ENCODE measurements at places on chromosomes 7 and 10.

GRCh38 chr10:80152820-80153219 is 20.3 kb downstream of the PLAC9 start:
- DNase-seq, result no peak

DNA sequence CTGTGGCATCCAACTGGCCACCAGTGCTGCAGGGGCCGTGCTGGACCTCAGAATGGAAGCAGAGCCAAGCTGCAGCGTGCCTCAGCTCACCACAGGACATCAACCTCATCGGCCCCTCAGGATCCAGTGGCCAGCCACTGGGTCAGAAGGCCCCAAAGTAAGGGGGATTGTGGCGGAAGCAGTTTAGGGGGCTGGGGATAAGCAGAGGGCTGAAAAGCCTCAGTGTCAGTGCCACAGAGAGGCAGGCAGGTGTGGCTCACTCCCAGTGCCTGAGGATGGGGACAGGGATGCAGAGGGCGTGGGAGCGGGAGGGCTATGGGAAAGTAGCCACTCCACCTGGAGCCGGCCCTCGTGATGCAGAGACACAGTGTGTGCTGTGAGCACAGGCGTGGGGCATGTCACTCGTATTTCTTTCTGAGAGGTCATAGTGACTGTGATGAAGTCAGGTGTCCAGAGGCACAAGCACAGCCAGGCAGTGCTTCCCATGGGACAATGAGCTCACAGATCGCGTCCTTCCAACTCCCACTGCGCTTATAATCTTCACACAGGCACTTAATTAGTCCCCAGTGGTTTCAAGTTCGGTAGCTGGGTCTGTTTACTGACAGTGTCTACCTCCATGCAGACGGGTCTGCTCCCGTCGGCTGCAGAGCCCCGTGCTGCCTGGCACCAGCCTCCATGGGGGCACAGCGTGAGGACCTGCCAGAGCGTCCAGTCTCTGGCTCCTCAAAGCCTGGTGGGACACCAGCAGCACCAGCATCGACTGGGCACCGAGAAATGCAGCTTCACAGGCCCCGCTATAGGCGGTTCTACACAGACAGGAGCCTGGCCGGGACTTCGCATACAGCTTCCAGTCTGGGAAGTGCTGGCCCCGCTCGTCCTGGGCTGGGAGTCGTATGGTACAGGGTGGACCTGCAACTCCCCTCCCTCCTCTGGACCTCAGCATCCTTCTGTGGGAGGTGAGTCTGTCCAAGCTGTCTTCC is 42.9 kb upstream of the CNPY1 start:
- DNase-seq, result no peak

GRCh38 chr7:125926621-125927020 is 997.0 kb upstream of the POT1 start:
- no peak for DNase-seq

DNA sequence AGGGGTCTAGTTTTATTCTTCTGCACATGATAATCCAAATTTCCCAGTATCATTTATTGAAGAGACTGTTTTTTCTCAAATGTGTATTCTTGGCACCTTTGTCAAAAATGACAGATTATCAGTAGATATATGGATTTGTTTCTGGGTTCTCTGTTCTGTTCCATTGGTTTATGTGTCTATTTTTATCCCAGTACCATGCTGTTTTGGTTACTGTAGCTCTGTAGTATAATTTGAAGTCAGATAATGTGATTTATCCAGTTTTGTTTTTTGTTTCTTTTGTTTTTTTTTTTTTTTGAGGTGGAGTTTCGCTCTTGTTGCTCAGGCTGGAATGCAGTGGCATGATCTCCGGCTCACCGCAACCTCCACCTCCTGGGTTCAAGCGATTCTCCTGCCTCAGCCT is 61.6 kb upstream of the HELLS start:
- no peak for DNase-seq

DNA sequence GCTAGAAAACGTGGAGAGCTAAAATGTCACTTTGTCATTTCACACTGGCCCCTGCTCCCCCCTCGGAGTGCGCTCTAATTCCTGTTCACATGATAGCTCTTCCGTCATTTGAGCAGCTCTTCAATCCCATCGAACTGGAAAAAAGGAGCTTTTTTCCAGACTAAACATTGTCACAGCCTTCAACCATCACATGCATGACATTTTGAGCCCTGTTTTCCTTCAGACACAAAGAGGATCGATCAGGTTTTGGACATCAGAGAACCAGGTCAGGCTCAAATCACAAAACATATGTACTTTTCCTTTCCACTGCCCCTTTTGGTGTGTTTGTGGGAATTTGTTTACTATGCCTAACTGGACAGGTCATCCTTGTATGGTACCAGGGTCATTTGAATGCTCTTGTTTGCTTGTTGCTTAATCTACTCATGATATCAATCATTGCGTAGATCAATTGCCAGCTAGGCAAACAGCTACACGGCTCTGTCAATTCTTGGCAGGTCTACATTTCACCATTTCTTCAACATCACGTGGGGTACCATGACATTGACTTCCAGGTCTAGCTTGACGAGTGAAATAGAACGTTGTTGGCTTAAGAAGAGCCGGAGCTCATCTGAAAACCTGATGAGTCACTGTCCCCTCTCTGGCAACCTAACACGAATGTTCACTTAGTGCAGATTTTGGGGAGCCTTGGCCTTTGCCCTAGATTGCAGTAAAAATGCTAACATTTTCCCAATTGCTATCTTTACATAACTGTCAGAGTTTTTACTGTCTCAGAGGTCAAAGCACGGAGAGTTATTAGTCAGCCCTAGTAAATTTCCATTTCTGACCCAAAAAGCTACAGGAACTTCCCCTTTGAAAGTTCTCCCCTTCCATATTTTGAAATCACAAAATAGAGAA is 87.3 kb downstream of the LYZL2 start:
- DNase-seq, result peak; percentile 22

Data from NCI-H2227 treated with DMSO at 0.1 percent for 48 hours (cell line).